ENCODE measurements at places on chromosomes 1 and 21.

GRCh38 chr1:239914751-239915231 is 176.9 kb upstream of the FMN2 start:
- DNase-seq = no peak

- no peak for DNase-seq
Measured at GRCh38 chr1:1085171-1085841, 11.2 kb upstream of the RNF223 start.

- DNase-seq = no peak
Measured at GRCh38 chr1:98371764-98372163, 289.8 kb upstream of the SNX7 start.

DNA sequence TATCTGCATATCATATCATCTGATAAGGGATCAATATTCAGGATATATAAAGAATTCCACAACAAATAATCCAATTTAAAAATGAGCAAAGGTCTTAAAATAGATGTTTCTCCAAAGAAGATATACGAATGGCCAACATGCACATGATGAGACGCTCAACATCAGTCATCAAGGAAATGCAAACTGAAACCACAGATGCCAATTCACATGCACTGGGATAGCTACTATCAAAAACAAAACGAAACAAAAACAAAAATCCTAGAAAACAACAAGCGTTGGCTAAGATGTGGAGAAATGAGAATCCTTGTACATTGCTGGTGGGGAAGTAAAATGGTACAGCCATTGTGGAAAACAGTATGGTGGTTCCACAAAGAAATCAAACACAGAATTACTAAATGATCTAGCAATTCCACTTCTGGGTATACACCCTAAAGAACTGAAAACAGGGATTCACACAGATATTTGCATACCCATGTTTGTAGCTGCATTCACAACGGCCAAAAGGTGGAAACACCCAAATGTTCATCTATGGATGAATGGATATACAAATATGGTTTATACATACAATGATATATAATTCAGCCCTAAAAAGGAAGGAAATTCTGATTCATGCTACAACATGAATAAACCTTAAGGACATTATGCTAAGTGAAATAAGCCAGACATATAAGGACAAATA is 79.4 kb downstream of the PCSK9 start:
- no peak for DNase-seq

DNA sequence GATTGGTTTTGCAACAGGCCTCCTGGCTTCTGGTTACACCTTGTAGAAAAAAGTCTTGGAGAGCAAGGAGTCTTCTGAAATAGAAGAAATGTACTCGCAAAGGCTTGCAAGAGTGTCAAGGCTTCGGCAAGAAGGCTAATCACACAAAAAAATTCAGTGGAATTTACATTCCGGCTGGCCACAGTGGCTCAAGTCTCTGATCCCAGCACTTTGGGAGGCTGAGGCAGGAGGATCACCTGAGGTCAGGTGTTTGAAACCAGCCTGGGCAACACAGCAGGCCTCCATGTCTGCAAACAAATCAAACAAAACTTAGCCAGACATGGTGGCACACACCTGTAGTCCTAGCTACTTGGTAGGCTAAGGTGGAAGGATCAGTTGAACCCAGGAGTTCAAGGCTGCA is 7.7 kb upstream of the DOP1B start:
- no peak for DNase-seq

DNA sequence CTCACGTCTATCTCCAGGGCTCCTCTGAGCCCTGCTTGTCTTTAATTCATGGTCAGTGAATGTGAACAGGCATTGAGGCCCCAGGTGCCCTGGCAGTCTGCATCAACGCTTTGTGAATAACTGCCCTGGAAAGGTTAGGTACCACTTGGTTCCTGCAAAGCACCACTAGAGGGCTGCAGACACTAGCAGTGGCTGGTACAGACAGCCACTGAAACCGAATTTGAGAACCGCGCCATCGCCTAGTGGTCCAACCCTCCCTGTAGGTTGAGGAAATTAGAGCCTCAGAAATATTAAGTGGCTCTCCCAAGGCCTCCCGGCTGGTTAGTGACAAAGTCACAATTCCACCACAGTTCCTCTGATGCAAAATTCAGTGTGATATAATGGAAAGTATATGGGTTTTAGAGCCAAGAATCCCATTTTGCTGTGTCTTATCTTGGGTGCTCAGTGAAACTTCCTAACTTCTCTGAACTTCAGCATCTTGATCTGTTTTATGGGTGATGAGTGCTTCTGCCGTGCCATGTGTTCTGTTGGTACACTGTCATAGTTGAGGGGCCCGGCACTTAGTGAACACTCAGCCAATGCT is 46.2 kb upstream of the BCL9 start:
- DNase-seq = peak; percentile 3

- no peak for DNase-seq
Measured at GRCh38 chr1:94832931-94833585, 12.9 kb downstream of the SLC44A3 start.

GRCh38 chr1:24644100-24644384 is 940 bp downstream of the SRRM1 start:
- DNase-seq = no peak

- no peak for DNase-seq
Measured at GRCh38 chr1:224454402-224455055, 19.9 kb upstream of the WDR26 start.

- no peak for DNase-seq
Measured at GRCh38 chr1:85289207-85289847, 12.9 kb upstream of the BCL10 start.

DNA sequence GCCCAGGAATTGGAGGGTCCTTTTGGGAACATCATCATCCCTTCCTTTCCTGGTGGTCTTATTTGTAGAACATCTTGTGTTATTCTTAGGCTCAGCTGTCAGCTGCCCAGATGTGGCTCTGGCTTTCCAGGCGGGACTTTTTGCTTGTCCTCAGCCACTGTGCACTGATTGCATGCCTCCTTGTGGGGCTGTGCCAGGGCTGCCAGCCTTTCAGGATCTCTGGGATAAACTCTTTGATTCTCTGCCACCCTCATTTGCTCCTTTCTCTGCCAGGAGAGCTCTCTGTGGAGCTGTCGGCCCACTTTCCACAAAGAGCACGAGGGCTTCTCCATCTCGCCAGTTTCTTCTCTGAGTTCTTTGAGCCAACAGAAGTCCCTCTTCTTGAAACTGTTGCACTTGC is 63.1 kb downstream of the PTPRU start:
- DNase-seq = no peak

- DNase-seq = no peak
Measured at GRCh38 chr1:183029591-183030000, 6.4 kb downstream of the LAMC1 start.

DNA sequence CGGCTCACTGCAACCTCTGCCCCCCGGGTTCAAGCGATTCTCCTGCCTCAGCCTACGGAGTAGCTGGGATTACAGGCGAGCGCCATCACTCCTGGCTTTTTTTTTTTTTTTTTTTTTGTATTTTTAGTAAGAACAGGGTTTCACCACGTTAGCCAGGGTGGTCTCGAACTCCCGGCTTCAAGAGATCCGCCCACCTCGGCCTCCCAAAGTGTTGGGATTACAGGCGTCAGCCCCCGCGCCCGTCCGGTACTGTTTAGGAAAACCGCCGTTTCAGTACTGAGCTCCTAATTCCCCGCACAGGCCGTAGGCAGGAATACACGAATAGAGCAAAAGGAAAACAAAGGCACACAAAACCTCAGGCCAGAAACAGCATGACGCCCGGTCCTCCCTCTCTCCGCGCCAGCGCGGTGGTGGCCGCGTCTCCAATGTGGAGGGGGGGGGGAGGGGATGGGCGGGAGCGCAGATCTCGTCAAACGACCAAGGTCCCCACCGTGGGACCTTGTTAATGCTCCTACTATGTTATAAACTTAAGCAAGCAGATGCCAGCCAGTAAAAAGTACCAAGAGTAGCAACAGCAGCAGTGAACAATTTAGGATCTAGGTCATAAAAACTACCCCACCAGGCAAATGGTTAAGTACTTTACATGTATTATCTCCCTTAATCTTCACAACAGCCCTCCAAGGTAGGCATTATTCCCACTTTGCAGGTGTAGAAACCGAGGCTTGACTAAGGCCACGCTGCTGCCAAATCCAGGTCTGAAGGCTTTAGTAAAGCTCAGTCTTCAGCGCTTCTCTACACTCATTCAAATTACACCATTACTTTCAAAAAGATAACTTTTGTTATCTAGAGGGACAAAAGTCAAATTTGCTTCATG is 648 bp upstream of the ADAR start:
- DNase-seq = peak; percentile 5

DNA sequence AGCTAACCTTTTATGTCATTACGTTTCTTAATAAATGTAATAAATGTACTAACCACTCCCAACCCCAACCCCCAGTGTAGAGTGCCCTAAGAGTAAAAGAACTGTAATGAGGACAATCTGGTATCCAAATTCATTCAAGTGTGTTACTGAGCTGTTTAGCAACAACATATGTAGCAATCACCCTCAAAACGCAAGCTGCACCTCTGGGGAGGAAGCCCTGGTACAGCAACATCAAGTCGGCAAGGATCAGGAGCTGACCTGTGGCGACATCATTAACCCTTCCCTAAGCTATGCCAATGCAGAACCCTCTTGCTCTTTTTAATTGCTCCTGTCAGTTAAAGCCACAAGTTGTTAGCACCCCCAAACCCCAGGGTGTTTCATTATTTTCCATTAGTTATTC is 47.1 kb downstream of the STX6 start:
- DNase-seq = peak; percentile 69

GRCh38 chr1:160101717-160102522 is 3.5 kb upstream of the IGSF8 start:
- no peak for DNase-seq

GRCh38 chr1:206982216-206982615 is 12.0 kb upstream of the FCAMR start:
- no peak for DNase-seq

DNA sequence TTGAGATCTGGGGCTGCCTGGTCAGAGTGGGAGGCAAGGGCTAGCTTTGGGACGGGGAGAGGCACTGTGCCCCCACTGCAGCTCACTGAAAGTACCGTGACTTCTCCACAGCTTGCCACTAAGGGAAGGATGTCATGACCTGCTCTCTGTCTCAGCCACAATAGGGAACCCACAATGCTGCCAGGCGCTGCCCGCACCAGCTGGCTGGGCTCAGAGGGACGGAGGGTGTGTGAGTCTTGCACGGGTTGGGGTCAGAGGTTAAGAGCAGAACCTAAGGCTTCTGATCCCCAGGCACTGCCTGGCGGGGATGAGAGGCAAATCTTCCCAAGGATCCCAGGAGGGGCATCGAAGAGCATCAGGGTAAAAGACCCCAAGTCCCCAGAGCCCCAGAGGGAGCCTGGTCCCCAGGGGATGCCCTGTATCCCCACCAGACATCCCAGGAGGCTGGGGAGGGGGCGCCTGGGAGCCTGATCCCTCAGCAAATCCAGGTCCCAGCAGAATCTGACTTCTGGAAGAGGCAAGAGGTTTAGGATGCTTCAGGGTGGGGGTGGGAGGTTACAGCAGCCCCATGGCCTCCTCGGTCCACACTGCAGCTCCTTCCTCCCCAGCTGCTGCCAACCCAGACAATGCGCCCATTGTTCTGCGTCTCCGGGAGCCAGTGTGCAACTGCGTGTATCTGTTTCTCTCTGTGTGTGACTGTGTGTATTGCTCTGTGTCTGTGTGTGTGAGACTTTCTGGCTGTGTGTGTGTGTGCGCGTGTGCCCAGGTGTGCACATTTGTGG is 2.0 kb upstream of the MARCKSL1 start:
- peak; percentile 43 for DNase-seq

DNA sequence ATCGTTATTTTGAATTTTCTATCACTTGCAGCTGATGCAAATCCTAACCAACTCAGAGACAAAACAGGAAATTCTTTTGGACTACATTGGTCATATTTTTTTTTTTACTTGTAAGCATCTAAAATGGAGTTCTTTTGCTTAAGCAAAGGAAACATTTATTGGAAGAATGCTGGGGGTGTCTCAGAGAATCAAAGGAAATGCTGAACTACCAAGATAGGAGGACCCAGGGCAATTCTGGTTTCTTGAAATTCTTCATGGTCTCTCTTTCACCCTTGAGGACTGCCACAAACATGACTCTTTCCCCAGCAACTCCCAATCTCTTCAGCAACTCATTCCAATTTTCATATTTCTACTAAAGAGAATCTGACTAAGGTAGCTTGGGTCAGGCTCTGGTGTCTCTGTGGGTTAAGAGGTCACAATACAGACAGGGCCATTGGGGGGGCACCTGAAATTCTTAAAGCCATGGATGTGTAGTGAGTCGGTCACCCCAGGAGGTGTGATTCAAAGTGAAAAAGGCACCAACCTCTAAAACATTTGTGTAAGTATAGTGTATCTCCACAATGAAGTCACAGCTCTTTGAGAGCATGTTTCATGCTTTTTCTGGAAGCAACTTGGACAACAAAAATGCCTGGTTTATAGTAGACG is 171.1 kb upstream of the FGGY start:
- DNase-seq = no peak
